Trophoblast cell (in vitro differentiated cells and primary cell): ENCODE measurements at places on chromosomes 3 and 15.

DNA sequence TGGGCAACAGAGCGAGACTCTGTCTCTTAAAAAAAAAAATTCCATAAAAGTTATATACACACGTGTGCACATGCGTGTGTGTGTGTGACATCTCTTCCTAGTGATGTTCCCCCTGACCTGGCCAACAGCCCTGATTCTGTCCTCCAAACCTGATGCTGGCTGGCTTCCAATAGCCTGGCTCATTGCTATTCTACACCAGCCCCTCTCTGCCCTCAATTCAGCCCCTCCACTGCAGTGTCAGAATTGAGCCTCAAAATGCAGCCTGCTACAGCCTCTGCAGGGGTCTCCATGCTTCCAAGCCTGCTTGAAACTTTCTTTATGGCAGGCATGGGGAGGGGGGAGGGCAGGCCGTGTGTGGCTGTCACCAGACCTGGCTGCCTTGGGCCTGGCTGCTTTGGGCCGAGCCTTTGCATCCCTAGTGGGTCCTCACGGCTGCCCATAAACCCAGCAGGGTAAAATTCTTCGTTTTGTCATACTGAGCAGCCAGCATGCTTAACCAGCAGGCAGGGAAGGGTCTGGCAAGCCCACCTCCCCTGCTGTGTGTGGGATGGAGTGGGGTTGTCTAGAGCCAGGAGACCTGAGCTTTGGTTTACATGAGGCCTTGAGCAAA, 22.7 kb upstream of the DOCK3 start:
- no peak for DNase-seq

DNA sequence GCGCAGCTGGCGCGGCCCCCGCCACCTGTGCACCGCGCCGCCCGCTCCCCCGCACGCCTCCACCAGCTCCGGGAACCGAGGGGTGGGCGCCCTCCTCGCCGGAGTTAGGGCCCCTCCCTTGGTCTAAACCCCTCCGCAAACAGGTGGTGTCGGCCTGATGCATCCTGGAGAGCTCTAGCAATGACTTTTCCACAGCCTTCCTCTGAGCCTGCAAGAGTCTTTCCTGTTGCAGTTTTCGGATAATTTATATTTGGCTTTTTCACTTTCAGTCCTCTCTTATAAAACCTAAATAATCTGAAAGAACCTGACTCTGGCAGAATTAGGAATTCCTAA, 334 bp upstream of the IGSF11 start:
- no peak for DNase-seq

- DNase-seq = no peak
These were observed 40.1 kb downstream of the CDCP1 start for GRCh38 chr3:45105855-45106671.

DNA sequence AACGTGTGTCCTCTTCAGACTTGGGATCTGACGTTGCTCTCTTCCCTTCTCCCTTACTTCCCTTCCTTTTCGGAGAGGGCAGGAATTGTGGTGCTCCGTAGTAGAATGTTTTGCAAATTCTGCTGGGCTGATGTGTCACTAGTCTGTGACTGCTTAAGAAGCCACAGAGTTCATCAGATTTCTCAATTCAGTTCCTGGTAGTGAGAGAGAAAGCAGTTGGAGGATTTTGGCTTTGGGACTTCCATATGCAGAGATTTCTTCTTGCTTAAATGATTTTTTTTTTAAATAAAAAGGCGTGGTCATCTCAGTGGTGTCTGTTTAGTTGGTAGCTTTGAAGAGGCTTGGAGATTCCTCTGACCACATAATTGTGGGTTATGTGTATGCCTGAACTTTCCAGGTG, 10.1 kb downstream of the CEMIP start:
- DNase-seq = peak; percentile 16

GRCh38 chr3:37150621-37151020, 23.8 kb downstream of the LRRFIP2 start:
- no peak for DNase-seq

DNA sequence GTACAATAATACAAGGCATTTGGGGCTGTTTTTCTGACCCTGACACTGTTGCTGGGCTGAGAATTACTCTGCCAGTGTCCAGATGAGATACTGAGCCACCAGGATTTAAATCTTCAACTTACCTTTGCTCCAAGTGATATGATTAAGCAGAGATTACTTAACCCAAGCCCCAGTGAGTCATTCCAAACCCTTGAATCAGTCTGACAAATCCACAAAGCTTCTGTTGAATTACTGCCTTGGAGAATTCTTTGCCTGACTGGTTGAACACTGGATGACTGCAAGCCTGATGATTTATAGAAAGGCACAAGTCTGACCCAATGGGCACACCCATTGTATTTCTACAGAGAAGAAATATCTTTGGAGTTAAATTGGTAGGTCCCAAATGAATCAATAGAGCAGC, 88.2 kb upstream of the TSC22D2 start:
- peak; percentile 96 for DNase-seq

DNA sequence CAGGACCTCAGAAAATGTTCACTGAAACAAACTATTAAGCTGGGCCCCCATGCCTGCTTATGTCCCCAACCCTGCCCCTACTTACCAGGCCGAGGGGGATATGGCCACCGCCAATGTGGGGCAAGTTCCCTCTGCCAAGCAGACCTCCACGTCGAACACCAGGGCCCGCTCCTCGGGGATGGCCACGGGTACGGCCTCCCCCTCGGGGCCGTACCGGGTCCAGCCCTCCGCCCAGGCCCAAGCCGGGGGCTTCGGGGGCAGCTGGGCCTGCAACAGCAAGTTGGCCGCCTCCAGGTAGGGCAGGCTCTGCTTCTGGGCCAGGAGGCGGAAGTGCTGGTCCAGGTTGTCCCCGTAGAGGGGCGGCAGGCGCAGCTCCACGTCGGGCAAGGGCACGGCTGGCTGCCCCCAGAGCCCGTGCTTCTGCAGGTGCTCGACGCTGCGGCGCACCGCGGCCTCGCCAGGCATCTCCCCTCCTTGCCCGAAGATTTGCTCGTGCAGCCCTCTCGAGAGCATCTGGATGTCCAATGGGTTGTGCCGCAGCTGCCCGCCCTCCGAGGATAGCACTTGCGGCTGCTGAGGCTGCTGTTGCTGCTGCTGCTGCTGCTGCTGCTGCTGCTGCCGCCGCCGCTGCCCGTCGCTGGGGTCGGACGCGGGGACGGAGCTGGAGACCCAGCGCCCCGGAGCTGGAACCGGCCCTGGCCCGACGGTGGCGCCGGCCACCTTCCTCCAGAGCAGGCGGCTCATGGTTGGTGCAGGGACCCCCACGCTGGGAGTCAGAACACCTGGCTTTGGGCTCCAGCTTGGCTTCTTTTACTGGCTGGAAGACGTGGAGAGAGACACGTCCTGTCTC, 1.4 kb downstream of the POLG start:
- DNase-seq = no peak

GRCh38 chr15:96330450-96331143, at the start of gene NR2F2:
Gene NR2F2, plus strand, starts transcription at chr15:96330700. Its CDS starts 1,406 bp downstream, at chr15:96332106.
- peak; percentile 99 for DNase-seq

DNA sequence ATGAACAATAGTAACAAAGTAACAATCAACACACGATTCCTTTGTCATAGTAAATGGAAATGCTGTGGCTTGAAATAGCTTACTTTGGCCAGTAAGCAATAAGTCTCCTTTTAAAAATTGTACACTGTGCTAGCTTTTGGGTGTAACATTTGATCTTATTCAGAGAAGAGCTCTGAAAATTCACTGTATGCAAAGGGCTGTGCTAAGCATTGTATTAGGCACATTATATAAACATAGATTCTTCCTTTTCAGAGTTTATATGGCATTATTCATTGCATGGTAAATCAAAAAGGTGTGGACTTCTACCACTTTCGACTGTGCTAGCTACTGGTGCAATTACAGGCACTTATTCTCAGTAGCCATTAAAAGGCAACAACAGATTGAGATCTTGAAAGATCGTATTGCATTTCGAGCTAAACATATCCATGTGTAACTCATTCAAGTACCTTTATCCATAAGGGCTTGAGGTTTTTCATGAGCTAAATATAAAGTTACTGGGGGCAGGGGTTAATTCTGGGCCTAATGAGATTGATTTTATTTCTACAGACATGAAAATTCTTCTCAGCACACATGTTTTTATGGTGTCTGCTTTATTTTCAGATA, 246.8 kb downstream of the NR1D2 start:
- DNase-seq = no peak

DNA sequence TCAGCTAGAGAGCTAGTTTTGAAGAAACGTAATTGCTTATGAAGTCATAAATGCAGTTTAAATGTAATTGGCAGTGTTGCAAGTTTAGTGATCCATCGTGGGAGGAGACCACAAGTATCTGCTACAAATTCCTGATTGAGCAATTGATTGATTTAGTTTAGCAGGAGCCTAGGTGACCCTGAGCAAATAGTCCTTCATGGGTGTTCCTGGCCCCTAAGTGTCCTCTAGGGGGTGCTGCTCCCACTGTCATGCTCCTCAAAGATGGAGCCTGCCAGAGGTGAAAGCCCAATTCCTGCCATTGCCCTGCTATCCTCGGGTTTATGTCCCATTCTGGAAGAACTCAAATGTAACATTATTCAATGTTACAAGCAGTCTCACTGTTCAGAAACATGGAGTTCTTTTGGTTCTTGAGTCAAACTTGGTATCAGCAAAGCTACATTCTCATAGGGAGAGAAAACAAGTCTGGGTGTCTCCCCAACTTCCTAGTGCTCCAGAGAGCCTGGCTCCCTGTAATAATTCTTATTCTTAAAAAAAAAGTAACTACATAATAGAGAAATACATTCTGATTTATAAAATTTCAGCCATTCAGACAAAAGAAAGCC, 29.8 kb upstream of the SENP5 start:
- DNase-seq = peak; percentile 84

GRCh38 chr15:93048759-93049161, 40.3 kb downstream of the RGMA start:
- DNase-seq = no peak
